Nucleus accumbens (tissue), 56 donors: ENCODE measurements at places on chromosomes 13 and 19.

DNA sequence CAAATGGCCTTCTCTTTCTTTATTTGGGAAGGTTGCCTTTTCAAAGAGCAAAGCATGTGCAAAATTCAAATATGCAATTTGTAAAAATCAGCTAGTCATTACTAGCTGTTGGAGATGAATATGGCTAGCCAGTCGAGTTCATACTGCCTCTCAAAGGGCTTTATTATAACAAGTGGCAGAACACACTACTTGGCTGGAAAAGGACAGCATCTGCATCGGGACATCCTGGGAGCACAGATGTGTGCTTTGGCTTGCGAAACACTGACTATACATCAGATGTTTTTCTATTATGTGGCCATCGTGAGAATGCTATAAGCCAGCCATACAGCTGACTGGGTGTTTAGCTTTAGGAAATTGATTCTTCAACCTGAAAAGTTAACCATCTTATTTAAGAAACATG, 424.2 kb downstream of the KCTD12 start:
- DNase-seq: no peak

GRCh38 chr19:29478578-29479565, 46.9 kb upstream of the VSTM2B start:
- no peak for DNase-seq

GRCh38 chr13:32115066-32115465, 83.5 kb downstream of the FRY start:
- DNase-seq: no peak

DNA sequence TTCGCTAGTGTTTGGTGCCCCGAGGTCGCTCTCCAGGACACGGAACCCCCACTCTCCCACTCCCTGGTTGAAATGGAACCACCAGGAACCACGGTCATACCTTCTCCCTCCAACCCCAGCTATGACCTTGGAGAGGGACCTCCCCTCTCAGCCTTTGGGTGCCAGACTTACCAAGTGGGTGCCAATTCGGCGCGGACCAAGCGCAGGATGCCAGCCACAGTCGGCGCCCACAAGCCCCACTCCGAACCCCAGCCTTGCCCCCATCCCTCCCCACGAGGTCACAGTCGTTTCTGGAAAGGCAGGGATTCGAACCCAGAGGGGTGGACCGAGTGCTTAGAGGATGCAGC, 910 bp downstream of the PDE4C start:
- no peak for DNase-seq

GRCh38 chr19:11256189-11256588, 6.1 kb downstream of the DOCK6 start:
- no peak for DNase-seq

DNA sequence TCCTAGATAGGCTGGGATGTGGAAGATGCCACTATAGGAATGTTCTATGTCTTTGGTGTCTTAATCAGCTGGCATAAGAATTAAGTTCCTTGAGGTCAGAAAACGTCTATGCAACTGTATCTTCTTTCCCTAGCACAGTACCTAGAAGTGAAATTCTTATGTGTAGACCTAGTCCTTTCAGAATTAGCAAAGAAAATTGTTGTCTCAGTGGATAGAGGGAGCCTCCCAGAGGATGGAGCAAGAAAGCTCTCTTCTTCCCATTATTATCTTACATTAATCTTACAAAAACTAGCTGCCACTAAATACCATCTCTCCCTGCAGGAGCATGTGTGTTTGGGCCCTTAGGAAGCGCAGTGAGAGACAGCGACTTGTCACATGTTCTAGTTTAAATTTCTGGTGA, 11.6 kb downstream of the CLDN10 start:
- no peak for DNase-seq

- DNase-seq: no peak
Measured at GRCh38 chr19:43331435-43332010, 22.0 kb upstream of the CD177 start.
